Endodermal cell (in vitro differentiated cells): ENCODE measurements at places on chromosomes 3 and 15. TPM values are rescaled to one million over a fixed set of nuclear protein-coding genes. Genes with fewer than 3 reads are reported as not detected.

Gene XIRP1
- not detected in 2 replicates for total RNA-seq

Gene PARP15
- 0.21 to 0.44 TPM (median 0.29 TPM) in 3 replicates for total RNA-seq

Gene LIPH
- total RNA-seq: 0.68 to 2.3 TPM (median 2.1 TPM) in 3 replicates

Gene CCDC174
- total RNA-seq: 18.6 and 18.7 TPM in 2 replicates

GRCh38 chr3:80252113-80252512 is 484.3 kb upstream of the ROBO1 start:
- no peak for DNase-seq

DNA sequence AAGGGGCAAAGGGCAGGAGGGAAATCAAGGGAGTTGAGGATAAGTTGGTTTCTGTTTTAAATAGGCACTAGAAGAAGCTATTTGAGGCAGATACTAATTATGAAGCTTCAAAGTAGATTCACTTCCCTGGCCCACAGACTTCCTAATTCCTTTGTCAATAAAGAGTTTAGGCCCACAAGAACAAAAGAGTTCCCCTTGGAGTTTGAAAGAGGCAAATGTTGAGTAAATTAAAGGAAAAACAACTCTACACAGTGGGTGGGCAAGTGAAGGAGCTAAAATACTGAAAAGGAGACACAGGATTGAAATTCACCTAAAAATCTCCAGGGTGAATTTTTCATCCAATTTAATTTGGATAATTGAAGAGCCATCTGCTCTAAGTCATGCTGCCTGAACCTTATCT is 411.7 kb upstream of the RORA start:
- DNase-seq: no peak

DNA sequence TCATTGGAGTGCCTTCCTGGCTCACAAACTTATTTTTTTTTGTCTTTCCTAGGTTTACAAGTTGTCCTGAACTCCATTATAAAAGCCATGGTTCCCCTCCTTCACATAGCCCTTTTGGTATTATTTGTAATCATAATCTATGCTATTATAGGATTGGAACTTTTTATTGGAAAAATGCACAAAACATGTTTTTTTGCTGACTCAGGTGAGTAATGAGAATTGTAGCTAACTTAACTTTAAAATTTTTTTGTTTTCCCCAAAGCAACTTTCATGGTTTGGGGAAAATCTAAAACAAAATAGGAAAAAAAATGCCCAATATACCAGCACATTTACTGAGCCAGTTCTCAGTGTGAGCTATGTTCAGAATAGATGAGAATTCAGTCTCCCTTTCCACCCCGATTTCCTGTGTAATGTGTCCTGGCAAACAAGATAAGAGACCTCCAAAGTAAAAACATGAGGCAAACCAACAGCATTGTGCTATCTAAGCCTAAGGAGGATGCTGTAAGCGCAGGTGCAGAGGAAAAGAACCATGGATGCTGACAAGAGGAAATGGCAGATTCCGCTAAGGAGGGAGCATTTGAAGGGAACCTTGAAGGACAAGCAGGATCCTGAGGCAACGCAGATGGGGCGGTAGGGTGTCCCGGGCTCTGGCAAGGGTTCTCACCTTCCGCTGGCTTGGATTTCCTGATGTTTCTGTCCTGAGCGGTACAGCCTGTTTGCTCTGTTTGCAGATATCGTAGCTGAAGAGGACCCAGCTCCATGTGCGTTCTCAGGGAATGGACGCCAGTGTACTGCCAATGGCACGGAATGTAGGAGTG is 171.4 kb downstream of the CACNA1D start:
- no peak for DNase-seq
